ENCODE measurements at places on chromosomes 2 and 18.

DNA sequence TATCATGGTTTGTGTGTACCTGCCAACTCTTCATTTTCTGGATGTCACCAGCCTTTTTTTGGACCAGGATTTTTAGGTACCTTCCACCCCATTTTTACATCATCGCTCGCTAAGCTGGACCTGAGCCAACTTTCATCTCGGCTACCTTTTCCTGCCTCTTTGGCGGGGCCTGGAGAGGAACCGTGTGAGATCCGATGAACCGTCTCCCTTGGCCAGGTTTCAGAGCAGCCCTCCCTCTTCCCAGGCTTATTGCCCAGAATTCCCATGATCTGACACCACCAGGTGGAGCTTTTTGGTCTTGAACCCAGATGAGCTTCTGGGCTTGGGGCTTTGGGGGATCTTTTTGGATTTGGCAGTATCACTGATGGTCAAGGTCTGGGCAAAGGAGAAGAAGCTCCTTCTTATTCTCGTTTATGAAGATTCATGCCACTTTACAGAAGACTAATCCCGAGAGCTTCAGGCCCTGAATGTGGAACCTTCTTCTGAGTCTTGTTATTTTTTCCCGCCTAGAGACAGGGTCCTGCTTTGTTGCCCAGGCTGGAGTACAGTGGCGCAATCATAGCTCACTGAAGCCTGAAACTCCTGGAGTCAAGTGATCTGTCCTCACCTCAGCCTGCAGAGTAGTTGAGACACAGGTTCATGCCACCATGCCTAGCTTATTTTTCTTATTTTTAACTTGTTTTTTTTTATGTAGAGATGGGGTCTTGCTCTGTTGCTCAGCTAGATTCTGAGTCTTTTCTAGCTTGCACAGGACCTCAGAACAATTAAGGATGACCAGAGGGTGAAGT, 50.4 kb downstream of the GATA6 start:
- peak; percentile 79 for DNase-seq
- no peak overlapping the region for H3K4me3 ChIP-seq
- H3K27me3 ChIP-seq, result peaks cover 17% of the 10 kb centered on the region
- no peaks in the 10 kb centered on the region for H3K4me1 ChIP-seq
- no peaks in the 10 kb centered on the region for H3K36me3 ChIP-seq
- H3K27ac ChIP-seq, result no peak overlapping the region

DNA sequence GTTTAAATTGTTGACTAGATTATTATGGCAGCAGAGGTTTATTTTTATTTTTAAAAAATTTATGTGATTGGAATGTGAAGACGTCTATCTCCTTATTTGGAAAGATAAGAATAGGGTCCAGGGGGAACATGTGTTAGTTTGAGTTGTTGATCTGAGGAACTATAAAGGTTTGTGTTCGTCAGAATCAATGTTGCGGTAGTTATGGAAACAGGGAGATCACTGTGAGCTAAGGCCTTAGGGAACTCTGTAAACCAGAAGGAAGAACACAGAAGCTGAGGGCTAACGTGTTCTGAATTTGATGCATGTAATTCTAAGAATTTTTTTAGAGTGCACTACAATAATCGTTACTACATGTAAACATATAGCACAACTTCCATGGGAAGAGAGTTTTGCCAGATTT, 168.5 kb upstream of the ZSWIM2 start:
- no peak overlapping the region for H3K27ac ChIP-seq
- no peaks in the 10 kb centered on the region for H3K4me1 ChIP-seq
- no peaks in the 10 kb centered on the region for H3K36me3 ChIP-seq
- no peak for DNase-seq
- H3K4me3 ChIP-seq, result no peak overlapping the region

DNA sequence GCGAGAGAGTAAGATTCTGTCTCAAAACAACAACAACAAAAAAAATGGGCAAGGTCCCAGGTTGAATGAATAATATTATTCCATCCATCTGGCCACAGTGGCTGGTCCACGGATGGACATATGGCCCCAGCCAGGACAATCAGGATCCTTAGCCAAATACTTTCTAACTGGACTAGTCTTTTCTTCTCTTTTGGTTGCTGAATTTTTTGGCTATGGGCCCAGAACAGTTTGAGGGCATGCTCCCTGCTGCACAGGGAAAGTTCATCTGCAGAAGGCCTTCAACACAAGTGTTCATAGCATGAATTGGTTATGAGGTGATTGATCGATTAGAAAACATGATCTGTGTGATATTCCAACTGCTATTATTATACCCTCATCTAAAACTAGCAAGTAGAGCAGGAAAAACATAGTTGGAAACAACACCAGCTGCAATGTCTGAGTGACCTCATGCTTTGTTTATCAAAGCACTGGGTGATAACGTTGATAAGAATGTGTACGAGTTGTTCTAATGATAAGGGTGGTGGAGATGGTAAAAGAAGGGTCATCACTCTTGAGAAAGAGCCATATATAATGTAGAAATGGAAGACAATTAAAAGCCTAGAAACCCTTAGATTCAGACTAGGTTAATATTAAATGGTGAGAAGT, 47.8 kb upstream of the RNF103 start:
- no peak for DNase-seq
- H3K4me3 ChIP-seq, result no peak overlapping the region
- no peaks in the 10 kb centered on the region for H3K27me3 ChIP-seq
- H3K4me1 ChIP-seq, result peaks cover 6% of the 10 kb centered on the region
- no peak overlapping the region for H3K27ac ChIP-seq

DNA sequence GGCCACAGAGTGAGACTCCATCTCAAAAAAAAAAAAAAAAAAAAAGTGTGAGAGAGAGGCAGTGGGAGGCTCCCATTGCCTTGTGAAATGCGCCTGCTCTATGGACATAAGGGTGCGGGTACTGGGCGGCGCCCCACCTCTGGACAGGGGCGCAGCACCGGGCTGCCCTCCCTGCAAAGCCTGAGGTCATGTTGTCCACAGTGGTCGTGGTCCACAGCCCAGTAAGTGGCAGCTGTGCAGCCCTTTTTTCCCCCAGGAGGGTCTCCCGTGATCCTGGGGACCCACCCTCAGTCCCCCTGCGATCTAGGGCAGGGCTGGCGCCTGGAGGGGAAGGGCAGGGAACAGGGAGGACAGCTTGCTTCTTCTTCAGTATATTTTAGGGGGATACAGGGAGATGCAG, 37.8 kb downstream of the LPIN1 start:
- peaks cover 55% of the 10 kb centered on the region for H3K36me3 ChIP-seq
- H3K27me3 ChIP-seq, result no peaks in the 10 kb centered on the region
- no peak overlapping the region for H3K4me3 ChIP-seq

DNA sequence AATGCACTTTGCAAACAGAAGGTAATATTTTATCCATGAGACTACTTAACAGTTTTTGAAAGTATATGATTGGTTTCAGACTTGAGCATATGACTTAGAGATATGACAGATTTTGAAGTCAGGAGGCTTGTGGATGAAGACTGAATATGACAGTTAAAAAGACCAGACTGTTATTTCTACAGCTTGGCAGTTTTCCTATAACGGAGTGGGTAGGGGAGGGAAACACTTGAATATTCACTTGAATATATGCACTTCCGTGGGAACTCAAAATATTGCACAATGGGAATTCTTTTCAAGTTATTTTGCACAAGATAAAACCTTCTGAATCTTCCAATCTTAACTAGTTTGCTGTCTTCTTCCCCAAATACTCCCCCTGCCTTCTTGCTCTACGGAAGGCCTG, 64.6 kb upstream of the ACKR3 start:
- H3K36me3 ChIP-seq, result no peaks in the 10 kb centered on the region
- no peak overlapping the region for H3K27ac ChIP-seq
- no peak for DNase-seq

DNA sequence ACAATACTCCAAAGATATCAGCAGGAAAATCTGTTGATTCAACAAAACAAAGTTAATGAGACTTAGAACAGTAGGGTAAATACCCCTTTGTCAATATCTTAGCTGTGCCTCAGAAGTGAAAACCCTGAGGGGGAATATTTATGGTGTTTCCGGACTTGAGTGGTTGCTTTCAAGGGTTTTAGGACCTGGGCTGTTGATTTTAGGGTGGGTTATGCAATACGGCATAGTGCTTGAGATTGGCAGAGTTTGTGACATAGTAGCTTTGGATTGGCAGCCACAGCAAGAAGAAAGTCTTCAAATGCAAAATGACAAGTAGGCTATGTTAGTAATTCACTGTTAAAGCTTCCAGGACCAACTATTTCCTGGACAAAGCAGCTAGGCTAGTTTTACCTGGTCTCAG, 826.3 kb upstream of the CDH2 start:
- no peaks in the 10 kb centered on the region for H3K27me3 ChIP-seq
- H3K36me3 ChIP-seq, result peaks cover 8% of the 10 kb centered on the region
- no peak for DNase-seq
- H3K4me1 ChIP-seq, result peaks cover 19% of the 10 kb centered on the region

DNA sequence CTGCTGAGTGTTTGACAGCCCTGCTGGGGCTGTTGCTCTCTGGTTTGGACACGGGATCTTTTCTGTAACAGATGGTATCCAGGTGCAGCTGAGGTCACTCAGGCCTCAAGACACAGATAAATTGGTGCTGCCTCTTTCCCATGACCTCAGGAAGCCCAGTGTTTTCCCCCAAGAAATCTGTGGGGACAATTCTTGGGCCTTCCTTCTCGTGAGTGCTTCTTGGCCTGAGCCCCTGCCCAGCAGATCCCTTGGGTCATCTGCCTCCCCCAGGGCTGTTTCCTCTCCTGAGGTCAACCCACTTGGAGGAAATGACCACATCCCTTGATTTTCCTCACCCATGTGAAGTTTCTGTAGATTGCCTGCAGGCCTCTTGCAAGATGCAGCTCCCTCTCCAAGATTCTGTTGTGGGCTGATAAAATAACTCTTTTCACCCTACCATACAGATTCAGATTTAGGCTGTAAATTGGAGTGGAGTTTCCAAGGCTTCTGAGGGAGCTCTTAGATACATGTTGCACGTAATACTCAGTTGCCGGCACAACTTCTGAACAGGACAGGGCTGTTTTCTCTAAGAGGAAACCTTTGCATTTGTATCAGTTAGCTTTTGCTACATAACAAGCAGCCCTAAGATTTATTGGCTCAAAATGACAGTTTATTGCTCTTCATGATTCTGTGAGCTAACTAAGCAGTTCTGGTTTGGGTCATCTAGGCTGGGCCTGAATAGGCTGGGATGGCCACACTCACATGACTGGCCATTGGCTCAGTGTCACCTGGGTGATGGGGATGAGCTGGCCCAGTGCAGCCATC, 13.1 kb downstream of the ZAP70 start:
- H3K4me1 ChIP-seq, result no peaks in the 10 kb centered on the region
- no peaks in the 10 kb centered on the region for H3K27me3 ChIP-seq
- no peaks in the 10 kb centered on the region for H3K36me3 ChIP-seq

Data from endodermal cell (in vitro differentiated cells).